Left ventricle myocardium inferior (tissue), 1 donor: ENCODE measurements at places on chromosomes 5 and 9.

DNA sequence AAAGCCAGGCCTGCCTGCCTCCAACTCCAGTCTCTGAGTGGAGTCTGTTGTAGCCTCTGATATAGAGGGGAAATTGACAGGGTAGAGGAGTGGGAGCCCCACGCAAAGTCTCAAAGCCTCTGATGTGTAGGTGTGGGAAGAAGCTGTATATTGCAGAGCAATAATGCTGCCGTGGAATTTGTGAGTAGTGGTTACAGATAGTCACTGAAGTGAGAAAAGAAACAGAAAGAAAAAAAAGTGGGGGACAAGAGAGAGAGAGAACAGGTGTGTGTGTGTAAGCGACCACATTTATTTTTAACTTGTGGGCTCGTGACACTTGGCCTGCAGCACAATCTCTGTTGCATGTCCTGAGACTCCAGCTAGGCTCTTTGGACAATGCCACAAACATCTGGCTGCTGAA, 227.8 kb downstream of the NSG2 start:
- no peak for DNase-seq

GRCh38 chr5:14486486-14486885, 95.1 kb upstream of the OTULINL start:
- DNase-seq = no peak

DNA sequence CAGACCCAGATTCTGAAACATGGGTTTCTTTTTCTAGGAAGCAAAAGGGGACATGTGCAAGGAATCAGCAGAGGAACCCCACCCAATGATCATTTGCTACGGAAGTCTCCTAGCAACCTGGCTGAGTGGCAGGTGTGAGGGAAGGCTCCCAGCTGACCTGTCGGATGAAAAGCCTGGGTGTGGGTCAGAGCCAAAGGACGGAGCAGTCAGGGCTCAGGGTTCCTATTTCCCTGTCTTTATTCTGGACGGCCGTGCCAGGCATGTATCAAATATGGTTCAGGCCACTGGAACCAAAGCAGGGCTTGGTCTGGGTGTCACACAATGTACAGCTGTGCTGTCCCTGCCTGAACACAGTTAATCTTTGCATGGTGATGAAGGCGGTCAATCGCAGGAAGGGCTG, 20.1 kb downstream of the STK10 start:
- DNase-seq = peak; percentile 66

DNA sequence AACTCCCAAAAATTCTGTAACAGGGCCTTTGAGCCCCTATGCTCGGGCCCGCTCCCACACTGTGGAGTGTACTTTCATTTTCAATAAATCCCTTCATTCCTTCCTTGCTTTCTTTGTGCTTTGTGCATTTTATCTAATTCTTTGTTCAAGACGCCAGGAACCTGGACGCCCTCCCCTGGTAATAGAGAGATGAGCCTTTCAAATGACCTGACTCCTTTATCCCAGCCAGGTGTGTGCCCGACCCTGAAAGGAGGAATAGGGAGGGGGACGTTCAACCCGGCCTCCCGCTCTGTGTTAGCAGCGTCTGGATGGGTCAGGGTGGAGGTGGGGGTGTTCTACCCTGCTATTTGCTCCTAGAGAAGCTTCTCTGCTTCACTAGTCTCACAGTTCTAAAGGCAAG, 53.9 kb downstream of the FXN start:
- DNase-seq = no peak

- DNase-seq = no peak
Observed at GRCh38 chr5:77449981-77450380, 42.1 kb downstream of the WDR41 start.

- peak; percentile 63 for DNase-seq
Observed at GRCh38 chr5:180315762-180316212, 23.9 kb upstream of the MAPK9 start.

DNA sequence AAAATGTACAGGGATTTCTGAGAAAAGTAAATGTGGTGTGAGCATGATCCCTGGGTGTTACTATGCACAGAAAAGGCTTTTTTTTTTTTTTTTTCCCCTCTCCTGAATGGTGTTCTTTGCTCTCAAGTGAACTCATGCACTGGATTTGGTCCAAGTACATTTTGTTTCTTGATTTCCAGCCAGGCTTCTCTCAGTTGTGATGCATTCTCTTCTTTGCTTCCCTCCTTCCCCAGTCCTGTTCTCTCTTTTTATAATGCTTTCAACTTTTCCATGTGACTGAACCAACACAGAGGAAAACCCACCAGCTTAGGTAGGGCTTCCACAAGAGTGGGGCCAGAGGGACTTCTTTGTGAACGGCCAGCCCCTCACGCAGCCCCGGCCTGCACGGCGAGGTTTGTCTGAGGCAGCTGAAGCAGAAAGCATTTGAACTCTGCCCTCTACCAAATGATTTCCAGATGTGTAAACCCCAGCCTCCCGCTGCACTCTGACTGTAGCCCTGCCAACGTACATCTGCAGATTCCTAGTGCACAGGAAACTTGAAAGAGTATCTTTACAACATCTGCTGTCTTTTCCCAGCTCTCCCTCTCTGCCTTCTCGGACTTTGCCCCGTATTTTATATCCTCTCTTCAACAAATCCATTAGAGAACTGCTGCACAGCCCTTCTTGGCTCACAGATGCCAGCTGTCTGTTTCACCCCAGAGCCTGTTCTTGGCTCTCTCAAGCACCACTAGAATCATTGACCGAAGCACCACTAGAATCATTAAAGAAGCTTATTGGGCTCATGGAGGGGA, 71.8 kb upstream of the CD180 start:
- DNase-seq = peak; percentile 71

DNA sequence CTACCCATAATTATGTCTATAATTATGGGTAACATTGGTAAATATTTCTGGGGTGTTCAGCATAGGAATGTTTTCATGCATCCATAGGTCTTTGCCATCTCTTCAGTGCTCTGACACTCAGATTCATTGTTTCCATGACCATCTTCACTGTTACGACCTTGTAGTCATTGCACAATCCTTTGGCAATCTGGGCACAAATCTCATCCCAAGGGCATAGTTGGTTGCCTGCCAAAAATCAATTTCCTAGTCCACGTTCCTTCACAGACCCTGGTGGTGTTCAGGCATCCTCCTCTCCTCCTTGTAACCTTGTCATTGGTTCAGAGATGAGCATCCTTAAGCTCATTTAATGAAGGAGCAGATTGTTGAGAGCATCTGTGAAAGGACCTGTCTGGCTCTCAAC, 1400.7 kb downstream of the CDH12 start:
- DNase-seq = no peak

DNA sequence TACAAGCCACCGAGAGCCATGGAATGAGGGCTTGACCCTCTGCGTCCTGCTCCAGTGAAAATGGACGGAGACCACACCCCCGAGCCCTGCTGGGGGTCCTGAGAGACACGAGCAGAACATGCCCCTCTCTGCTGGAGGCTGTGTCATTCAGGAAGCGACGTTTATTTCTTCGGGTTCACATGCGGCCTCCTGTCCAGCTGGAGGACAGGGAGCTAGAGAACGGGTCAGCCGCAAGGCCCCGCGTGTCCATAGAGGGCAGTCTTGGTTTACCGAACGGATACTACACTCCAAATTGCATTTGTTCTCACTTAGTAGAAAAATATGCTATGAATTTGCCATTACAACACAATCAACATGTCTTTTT, 36.1 kb downstream of the MRPL36 start:
- no peak for DNase-seq

DNA sequence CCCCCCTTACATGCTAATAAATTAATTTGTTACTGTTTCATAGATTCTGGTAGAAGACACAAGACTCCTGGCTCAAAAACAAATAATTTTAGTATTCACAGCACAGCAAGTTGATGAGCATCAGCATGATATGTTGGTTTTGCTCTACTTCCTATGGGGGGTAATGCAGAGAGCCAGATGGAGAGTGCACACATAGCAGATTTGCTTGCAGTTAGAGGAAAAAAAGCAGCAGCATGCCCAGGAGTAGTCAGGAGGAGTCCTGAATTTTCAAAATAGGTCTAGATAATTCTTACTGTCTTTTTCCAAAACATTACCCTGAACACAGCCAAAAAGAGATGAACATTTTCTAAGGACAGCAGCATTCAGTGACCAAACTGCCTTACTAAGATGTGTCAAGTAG, 261.3 kb downstream of the COX7C start:
- no peak for DNase-seq

DNA sequence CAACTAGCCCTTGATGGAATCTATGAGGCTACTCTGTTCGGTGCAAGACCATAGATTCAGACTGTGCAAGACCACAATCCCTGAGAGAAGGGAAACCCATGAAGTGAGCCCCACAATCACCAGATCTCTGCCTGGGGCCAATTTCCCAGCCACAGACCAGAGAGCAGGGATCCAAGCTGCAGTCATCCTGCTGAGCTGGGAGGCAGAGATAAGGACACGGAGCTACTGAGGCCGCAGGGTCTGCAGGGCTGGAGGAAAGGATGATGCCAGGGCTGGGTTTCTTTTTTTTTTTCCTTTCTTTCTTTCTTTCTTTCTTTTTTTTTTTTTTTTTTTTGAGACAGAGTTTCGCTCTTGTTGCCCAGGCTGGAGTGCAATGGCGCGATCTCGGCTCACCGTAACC, 47.7 kb upstream of the FUBP3 start:
- DNase-seq = no peak

- DNase-seq = no peak
Observed at GRCh38 chr9:108663422-108663821, 192.4 kb downstream of the ACTL7B start.

DNA sequence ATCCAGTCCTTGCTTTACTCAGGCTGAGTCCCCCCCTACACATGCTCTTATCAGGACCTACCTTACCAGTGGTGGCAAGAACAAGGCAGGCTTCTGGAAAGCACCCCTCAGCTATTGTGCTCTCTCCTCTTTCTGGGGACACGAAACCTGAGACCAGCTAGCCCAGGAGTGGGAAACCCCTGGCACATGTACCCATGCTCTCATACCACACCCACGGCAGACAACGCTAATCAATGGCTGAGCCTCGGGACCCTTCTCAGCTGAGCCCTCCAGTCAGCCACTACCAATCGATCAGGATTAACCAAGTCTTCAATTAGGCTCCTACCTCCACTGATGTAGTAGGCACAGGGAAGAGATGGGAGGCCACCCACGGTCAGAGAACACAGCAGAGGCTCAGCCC, 65.1 kb downstream of the VAV2 start:
- no peak for DNase-seq

GRCh38 chr9:116493183-116493860, 193.8 kb upstream of the TRIM32 start:
- DNase-seq = no peak

DNA sequence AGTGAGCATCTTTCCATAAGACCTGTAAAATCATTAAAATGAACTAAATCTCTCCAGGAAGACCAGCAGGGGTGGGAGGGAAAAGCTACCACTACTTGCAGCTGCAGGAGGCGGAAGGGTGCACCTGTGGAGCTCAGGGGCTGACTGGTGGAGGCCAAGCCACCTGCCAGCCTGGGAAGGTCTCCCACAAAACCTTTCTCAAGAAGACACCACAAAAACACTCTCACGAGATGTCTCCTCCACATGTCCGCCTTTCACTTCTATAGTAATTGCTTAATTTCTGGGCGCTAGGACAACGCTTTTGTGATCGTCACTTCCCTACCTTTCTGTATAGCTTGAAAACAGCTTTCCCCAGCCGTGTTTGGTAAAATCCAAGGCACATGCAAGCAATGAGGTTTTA, 114.4 kb downstream of the ROR2 start:
- no peak for DNase-seq

DNA sequence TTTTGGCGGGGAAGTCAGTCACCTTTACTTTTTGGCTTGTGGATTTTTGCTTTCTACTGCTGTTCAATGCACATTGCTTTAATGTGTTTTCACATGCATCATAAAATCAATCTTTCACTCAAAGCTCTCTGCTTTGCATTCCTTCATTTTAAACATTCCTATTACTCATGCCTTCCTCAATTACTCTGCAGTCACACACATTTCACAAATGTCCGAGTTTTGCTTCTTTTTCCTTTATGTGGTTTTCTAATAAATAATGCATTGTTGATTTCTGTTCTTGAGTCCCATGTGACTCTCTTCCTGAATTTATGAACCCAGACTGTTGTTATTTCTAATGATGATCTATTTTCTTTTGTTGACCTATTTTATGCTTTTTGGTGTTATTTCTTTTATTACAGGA, 82.3 kb upstream of the EPB41L4B start:
- no peak for DNase-seq

- peak; percentile 33 for DNase-seq
Observed at GRCh38 chr9:85510830-85511504, 230.8 kb downstream of the AGTPBP1 start.

DNA sequence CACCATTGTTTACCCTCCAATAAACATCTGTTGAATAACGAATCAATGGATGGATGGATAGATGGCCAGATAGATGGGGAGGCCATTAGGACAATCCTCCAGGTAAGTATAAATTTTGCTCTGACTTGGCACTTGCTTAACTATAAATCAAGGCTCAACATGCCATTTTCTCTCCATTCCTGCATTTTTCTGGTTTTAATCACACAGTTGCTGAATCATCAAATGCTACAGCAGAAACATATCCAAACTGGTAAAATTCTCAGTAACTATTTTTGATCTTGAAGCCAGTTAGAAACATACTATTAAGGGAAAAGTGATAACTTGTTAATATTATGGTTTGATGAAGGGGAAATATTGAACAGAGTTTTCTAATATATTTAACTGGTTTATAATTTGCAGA, 71.5 kb upstream of the MTAP start:
- DNase-seq = no peak

DNA sequence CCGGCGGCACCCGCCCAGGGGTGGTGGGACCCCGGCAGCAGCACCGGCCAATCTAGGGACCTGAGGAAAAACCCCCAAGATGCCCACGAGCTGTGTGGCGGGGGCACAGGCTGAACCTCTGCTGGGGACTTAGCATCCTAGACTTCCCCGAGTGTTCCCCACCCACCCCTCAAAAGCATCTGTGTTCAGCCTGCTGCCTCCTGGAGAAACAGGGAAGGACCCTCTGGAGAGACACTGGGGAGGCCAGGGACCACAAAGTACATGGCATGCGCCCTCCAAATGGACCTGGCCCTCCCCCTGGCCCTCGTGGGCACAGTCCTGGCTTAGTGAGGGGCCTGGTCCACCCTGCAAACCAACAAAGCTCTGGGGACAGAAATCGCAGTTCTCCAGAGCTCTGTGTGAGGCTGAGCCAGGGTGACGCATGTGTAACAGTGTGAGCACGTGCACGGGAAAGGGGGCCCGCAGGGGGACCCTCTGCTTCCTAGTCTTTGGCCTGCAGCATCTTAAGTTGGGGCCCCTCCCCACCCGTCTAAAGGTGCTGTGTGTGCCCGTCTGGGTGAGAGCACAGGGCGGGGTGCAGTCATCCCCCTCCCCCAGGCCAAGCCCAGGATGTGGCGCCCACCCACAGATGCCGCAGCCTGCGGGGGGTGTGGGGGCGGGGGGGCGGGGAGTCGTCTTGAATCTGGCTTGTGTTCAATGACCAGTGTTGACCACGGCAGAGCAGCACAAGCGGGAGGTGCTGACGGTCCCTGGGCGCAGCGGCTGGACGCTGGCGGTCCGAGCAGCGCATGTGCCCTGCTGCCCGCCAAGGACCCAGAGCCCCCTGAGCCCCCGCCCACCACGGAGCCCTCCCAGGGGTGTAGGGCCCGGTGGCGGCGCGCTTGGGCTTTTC, 672 bp upstream of the KCNT1 start:
- DNase-seq = no peak

- DNase-seq = no peak
Observed at GRCh38 chr5:115626445-115626823, 598 bp upstream of the TMED7 start.

GRCh38 chr5:159304961-159305595, 25.2 kb downstream of the IL12B start:
- DNase-seq = no peak

- no peak for DNase-seq
Observed at GRCh38 chr9:4228606-4229005, 71.3 kb downstream of the GLIS3 start.

GRCh38 chr5:174667526-174667925, 56.9 kb upstream of the MSX2 start:
- no peak for DNase-seq
